Amniotic epithelial cell (primary cell): ENCODE measurements at places on chromosomes 4 and X.

DNA sequence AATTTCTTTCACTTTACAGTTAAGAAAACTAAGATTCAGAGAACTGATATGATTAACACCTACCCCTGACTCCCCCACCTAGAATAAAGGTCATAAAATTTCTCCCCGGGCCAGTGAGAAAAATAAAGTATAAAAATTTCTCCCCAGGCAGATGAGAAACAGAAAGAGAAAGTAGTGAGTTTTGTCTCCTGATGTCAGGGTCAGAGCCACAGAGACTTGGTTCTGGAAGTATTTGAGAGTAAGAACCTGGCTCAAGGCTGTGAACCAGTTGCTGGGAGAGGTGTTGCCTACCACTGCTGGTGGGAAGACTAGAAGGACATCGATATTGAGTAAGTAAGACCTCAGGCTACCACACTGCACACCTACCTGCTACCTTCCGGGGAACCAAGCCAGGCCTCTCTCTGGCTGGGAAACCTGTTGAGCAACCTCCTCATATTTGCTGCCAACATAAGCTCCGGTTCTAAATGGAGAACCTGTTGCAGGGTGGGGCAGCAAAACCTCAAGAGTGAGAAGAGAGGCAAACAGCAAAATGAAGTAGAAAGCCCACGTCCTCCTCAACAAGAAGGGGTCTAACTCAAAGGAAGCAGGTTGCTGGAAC, 104.2 kb upstream of the PUDP start:
- no peak for DNase-seq

GRCh38 chr4:139253713-139254112, 26.3 kb downstream of the MGARP start:
- DNase-seq, result no peak

- peak; percentile 17 for DNase-seq
These were observed 85.2 kb downstream of the PLAC1 start for GRCh38 chrX:134572816-134573682.

GRCh38 chrX:95903490-95903889, 781.2 kb upstream of the DIAPH2 start:
- DNase-seq, result no peak

DNA sequence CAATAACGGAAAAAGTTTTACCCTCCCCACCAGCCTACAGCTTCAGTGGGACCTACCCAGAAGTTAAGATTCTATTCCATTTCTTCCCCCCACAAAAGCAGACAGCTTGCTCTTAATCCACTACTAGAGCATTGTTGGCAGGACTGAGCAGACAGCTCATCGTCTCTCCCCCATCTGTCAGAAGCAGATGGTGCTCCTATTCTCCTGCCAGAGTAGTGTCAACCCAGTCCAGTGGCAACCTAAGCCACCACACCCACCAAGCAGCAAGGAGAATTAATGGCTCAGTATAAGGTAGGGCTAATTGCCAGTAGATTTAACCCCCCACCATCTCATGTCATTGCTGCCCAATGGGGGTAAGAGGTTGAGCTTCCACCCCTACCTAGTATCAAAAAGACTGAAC, 62.0 kb downstream of the AWAT2 start:
- DNase-seq, result no peak

GRCh38 chrX:4485912-4486311, 772.5 kb upstream of the PRKX start:
- no peak for DNase-seq

GRCh38 chrX:66672106-66672505, 33.2 kb upstream of the EDA2R start:
- no peak for DNase-seq

DNA sequence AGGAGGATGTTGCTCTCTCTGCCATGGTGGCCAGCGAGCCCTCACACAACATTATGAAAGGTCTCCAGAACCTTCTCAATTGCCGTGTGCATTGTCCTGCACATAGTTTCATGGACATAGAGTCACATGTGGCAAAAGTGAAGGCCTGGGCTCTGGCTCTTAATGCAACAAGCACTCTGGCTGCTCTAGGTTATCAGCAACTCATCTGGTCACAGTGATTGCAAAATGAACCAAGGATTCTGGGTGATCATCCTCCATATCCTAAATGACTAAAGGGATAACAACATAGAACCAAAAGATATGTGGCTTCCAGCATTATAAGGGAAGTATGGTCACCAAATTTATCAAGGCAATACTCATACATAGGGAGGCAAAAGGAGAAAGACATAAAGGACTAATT, 175.2 kb downstream of the MGST2 start:
- no peak for DNase-seq

DNA sequence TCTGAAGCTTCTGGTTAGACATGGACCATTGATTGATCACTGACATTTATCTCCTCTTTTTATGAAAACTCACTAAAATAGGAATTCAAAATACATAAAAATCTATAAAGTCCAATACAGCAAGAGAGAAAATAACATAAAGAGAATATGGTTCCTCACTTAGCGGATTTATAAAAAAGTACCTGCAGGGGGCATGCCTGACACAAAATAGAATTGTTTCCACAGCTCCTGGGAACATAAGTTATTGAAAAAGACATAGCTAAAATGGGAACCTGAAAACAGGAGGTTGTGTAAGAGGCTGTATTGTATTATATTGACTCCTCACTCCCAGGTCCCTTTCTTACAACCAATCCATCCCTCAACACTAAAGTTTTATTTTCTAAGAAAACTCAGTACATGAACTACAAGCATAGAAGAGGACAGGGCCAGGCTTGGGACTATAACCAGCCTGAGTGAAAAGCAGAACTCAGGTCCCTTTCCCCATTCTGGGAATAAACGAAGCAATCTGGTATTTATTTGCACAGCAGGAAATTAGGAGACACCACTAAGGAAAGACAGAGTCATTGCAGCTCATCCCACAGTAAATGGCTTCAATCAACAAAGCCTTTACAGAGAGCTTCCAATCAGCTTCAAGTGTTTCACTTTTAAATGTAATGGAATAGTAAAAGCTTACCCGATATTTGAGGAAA, 121.1 kb upstream of the NDST4 start:
- DNase-seq, result no peak

- no peak for DNase-seq
These were observed 22.1 kb upstream of the SORBS2 start for GRCh38 chr4:185834088-185834487.

DNA sequence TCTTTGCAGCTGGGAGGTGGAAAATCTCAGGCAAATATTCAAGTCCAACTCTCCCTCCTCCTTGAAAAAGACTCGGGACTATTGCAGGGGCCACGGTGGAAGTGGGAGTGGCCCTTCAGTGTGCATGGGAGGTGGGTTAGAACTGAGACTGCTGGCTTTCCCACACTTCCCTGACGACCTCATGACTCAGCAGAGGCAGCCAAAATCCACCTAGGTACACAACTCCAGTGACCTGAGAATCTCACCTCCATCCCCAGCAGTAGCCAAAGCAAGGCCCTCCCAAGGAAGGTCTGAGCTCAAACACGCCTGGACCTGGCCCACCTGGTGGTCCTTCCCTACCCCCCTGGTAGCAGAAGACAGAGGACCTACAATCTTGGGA, 6.2 kb upstream of the UGT2B17 start:
- DNase-seq, result no peak

DNA sequence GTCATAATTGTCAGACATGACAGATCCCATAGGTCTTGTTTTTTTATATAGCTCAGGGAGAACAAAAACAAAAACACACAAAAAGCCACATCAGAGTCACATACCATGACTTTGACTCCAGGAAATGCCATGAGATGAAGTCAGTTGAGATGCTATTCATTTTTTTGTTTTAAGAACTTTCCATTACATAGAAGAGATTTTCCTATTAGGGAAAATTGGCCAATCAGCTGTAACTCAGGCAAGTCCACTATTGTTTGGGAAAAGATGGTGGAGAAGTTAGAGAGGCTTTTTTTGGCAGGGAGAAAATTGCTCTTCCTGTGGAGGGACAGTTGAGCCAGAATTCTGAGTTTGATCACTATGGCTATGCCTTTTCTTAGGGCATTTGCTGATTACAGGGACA, 72.6 kb downstream of the SMARCA5 start:
- DNase-seq, result no peak
